Daoy (cell line): ENCODE measurements at places on chromosomes 16 and 17. TPM values are rescaled to one million over a fixed set of nuclear protein-coding genes. Genes with fewer than 3 reads are reported as not detected.

Gene KREMEN2
- 0.39 and 1.3 TPM in 2 replicates for total RNA-seq

Gene EVPL
- total RNA-seq, result 0.06 and 0.12 TPM in 2 replicates

Gene NOL3
- 9.5 and 14.7 TPM in 2 replicates for total RNA-seq

Gene SLC35B1
- total RNA-seq, result 58.1 and 58.2 TPM in 2 replicates

Gene ENPP7
- total RNA-seq, result not detected in 2 replicates

Gene AOC2
- 0.89 and 1.0 TPM in 2 replicates for total RNA-seq

Gene NKD1
- 0.11 and 0.42 TPM in 2 replicates for total RNA-seq

Gene OR2C1
- total RNA-seq, result not detected in 2 replicates

Gene DNAH2
- under 0.01 TPM in 1 of 2 replicates, not detected in the other for total RNA-seq
